ENCODE measurements at places on chromosomes 11 and 22.

GRCh38 chr11:120681434-120682331 lies 170.1 kb downstream of the GRIK4 start:
- DNase-seq: no peak

- DNase-seq: no peak
These were observed 340.2 kb downstream of the TBC1D22A start for GRCh38 chr22:47102648-47103047.

DNA sequence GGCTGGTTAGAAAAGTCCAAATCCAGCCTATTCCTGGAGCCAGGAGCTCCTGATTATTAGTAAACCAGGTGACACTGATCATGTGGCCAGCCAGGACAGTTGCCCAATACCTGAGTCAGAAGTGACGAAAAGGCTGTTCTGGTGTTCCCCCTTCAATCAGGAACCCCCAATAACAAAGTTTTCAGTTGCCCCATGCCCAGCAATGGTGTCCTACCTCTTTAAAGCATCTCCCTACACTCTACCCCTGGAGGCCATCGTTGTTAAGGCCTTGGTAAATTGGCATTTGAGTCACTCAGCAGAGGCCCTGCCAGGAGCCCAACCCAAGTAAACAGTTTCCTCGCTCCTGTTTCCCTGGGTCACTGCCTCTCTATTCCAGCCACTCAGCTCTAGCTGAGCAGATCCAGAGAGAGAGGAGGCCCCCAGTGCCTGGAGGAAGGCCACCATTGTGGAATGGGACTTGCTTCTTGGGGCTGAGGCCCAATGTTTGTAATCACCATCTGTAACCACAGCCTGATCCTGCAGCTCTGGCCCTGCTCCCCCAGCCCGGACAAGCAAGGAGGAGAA lies 25.0 kb downstream of the ARHGAP1 start:
- DNase-seq: peak; percentile 55

DNA sequence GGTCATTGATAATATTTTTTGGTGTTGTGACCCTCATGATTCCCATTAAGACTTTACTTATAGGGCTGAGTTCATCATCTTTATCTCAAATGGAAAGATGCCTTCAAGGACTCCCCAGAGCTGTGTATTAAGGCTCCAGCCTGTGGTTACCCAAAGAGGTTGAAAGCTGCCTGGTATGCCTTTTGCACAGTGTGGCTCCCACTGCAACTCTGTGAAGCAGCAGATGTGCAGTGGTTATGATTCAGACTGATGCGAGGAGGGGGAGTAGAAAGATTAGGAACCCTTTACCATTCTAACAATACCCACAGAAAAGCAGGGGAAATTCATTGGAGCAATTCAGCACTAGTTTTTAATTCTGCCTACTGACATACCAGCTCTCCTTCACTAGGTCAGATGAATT lies 560.0 kb downstream of the INSC start:
- no peak for DNase-seq

DNA sequence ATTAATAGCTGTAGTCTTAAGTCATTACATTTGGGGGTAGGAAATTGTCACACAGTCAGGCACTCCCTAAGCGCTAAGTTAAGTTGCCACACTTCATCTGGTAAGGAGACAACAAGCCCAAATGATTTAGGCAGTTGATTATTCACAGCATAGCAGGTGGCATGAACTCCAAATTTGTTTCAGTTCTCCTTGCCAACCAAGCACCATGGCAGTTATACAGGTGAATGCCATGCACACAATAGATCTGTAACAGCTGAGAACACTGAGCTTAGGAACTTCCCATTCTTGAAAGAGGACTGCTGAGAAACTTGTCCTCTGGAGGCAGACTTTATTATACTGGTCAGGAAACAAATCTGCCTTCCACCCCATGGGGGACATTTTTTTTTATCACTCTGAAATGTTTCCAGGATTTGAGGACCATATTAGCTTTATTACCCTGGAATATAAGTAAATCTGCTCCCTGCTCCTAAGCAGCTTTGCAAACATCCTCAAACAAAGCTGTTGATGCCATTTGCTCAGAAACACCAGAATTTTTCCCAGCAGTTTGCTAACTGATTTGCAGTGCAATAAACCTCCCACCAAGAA lies 5.1 kb upstream of the INTS4 start:
- no peak for DNase-seq

DNA sequence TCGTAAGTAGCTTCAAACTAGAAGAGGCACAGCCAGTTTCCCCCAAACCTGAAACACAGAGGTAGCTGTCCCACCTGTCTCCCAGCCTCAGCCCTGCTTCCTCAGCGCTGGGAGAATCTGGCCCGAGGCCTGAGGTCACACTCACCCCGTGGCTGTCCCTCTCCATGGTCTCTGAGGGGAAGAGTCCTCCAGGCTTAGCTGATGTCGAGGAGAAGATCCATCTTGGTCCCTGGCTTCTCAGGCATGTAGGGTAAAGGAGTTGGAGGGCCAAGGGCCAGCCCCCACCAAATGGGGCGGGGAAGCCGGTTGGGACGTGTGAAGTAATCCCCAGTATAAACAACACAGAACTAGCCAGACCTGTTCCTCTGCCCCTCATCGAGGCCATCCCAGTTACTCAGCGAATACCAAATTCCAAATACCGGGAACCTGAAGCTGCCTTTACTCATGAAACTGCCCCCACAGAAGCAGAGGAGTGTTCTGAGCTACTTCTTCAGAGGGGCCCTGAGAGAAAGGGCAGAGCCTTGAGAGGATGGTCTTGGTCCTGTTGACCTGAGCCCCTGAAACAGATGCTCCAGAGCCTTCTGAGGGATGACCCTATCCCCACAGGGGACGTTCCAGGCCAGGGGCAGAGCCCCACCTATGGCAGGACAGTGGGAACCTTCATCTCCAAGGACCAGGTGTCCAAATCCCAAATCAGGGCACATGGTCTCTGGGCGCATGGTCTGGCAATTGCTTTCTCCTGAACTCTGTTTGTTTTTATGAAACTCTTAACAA lies at the start of gene TMPRSS13:
TSS of gene TMPRSS13 (minus strand) at position 261 of the 774 bp plus-strand sequence. CDS start at position 166, 95 bp downstream.
- peak; percentile 67 for DNase-seq

- peak; percentile 62 for DNase-seq
These were observed at the start of gene GUCY1A2 for GRCh38 chr11:107018219-107018901. Gene GUCY1A2, minus strand, starts transcription at chr11:107018476. Its CDS starts 421 bp downstream, at chr11:107018055.

GRCh38 chr11:19162951-19163505 lies 38.8 kb downstream of the CSRP3 start:
- DNase-seq: no peak
